ENCODE measurements at places on chromosomes 6 and 20. TPM values are rescaled to one million over a fixed set of nuclear protein-coding genes. Genes with fewer than 3 reads are reported as not detected.

PPP1R16B gene
- 45.6 TPM for total RNA-seq

DNA sequence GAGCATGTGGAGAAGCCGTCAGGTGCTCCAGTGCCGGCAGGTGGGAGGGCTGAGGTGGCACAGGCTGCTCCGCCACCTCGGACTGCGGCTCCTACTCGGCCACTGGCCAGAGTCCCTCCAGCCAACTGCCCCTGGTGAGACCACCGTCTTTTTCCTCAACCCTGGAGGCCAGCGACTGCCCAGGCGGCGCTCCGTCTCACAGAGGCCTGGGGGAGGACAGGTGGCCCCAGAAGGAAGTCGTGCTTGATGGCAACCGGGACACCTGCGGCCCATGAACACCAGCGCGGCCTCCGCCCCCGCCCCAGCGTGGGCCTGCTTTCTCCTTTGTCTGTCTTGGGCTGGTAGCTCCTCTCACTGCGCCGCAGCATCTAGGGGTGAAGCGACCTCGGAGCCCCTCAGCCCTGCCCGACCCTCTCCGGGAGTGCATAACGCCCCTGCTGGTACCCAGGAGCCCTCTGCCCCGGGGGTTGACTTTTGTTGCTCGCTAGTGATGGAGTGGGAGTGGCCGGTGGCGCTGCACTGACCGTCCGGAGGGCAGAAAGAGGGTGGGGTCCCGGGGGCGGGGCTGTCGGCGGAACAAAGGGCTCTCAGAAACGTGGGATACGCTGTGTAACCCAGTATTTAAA, 706 bp upstream of the TUBB2B start:
- peaks cover 71% of the 10 kb centered on the region for H3K27me3 ChIP-seq
- H3K4me1 ChIP-seq, result peaks cover 33% of the 10 kb centered on the region
- DNase-seq, result no peak

RSPO3 gene
- not detected for total RNA-seq

GRCh38 chr6:98838975-98839374, 4.6 kb downstream of the POU3F2 start:
- peaks cover 88% of the 10 kb centered on the region for H3K27me3 ChIP-seq
- H3K36me3 ChIP-seq, result peaks cover 6% of the 10 kb centered on the region
- H3K27ac ChIP-seq, result no peak overlapping the region
- no peak overlapping the region for H3K4me3 ChIP-seq
- DNase-seq, result no peak

CTCFL gene
- total RNA-seq, result not detected

DNA sequence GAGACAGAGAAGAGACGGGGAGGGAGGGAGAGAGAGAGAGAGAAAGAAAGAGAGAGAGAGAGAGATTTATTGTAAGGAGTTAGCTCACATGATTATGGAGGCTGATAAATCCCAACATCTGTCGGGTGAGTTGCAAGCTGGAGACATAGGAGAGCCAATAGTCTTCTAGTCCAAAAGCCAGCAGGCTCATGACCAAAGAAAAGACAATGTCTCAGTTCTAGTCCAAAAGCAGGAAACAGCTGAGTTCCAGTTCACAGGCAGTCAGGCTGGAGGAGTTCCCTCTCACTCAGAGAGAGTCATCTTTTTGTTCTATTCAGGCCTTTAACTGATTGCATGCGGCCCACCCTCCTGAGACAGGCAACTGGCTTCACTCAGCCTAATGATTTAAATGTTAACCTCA, 416.6 kb downstream of the PREX1 start:
- no peak overlapping the region for H3K27ac ChIP-seq
- H3K4me1 ChIP-seq, result no peaks in the 10 kb centered on the region
- no peak overlapping the region for H3K4me3 ChIP-seq
- no peaks in the 10 kb centered on the region for H3K36me3 ChIP-seq
- DNase-seq, result no peak

DNA sequence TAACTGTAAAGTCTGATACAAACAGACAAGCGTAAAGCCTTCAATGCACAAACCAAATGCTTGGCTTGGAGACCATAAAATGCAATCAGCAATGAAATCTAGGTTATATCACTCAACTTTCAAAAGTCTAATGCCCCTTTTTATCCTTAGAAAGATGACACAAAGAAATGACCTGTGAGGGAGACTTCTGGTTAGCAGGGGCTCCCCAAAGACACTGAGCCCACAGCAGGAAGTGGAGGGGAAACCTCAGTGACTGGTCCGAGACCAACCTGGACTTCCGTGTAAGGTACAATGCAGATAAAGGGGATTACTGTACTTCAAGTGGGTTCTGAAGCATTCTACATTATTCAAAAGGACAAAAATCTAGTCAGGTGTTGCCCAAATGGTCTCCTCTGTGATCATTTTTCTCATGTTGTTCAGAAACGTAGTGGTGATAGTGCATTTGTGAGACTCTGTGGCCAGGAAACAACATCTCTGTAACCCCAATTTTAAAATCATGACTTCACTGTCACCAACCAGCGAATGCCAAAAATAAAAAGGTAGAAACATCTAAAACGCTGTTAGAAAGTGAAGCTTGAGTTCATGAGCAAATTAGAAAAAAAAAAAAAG, 88.2 kb downstream of the HIVEP2 start:
- H3K4me1 ChIP-seq, result peaks cover 74% of the 10 kb centered on the region
- H3K36me3 ChIP-seq, result peaks cover 3% of the 10 kb centered on the region
- peak overlapping the region; percentile 100 for H3K27ac ChIP-seq
- H3K4me3 ChIP-seq, result peak overlapping the region; percentile 90
- H3K27me3 ChIP-seq, result no peaks in the 10 kb centered on the region
- peak; percentile 41 for DNase-seq

- peak overlapping the region; percentile 43 for H3K27ac ChIP-seq
- H3K4me1 ChIP-seq, result peaks cover 2% of the 10 kb centered on the region
- H3K4me3 ChIP-seq, result no peak overlapping the region
- no peaks in the 10 kb centered on the region for H3K27me3 ChIP-seq
- no peaks in the 10 kb centered on the region for H3K36me3 ChIP-seq
These were observed 87.6 kb upstream of the MYLIP start for GRCh38 chr6:16041327-16041726.

DNA sequence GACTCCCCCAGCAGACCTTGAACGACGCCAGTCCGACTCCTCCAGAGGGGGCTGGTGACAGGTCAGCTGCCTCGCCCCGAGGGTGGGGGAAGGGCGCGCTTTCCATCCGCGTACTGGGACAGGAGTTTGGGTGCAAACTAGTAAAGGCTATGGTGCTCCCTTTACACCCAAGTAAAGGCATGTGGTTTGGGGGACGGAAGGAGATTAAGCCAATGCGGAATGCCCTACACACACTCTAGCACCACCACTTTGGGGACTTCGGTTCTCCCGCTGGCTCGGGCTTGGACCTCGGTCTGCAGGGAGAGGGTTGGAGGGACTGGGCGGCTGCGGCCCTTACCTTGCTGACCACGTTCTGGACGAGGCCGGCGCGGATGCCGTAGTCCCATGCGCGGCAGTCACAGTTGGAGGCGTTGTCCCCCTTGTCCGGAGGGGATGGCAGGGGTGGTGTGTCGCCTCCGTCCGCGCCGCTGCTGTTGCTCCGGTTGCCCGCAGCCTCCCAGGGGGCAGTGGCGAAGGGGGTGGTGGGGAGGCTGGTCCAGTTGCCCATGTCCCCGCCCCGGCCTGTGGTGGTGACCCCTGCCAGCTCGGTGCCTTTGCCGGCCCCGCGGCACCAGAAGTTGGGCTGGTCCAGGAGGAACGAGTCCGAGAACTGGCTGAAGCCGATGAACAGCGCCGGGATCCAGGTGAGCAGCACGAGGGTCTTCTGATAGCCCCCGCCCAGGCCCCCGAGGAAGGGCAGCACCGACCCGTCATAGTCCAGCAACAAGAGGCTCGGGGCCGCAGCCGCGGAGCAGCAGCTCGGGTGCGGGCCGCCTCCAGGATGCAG, 1.1 kb downstream of the SLC22A23 start:
- H3K36me3 ChIP-seq, result peaks cover 4% of the 10 kb centered on the region
- no peak overlapping the region for H3K4me3 ChIP-seq
- no peak overlapping the region for H3K27ac ChIP-seq
- DNase-seq, result no peak
- H3K4me1 ChIP-seq, result peaks cover 9% of the 10 kb centered on the region

GRCh38 chr20:60632391-60633262, 619.4 kb upstream of the CDH4 start:
- H3K27me3 ChIP-seq, result peaks cover 18% of the 10 kb centered on the region
- no peaks in the 10 kb centered on the region for H3K36me3 ChIP-seq
- H3K4me1 ChIP-seq, result no peaks in the 10 kb centered on the region
- H3K27ac ChIP-seq, result no peak overlapping the region
- H3K4me3 ChIP-seq, result no peak overlapping the region

EEF1E1 gene
- 15.5 TPM for total RNA-seq
